NCI-H1105 (cell line): ENCODE measurements at places on chromosomes 1 and 21.
A peak's percentile ranks its signal among the peaks of the same experiment; 100 is the strongest.

GRCh38 chr21:36727866-36728265, 29.0 kb downstream of the SIM2 start:
- no peak for DNase-seq

GRCh38 chr1:6475381-6476133, 9.6 kb upstream of the TNFRSF25 start:
- DNase-seq = peak; percentile 43

DNA sequence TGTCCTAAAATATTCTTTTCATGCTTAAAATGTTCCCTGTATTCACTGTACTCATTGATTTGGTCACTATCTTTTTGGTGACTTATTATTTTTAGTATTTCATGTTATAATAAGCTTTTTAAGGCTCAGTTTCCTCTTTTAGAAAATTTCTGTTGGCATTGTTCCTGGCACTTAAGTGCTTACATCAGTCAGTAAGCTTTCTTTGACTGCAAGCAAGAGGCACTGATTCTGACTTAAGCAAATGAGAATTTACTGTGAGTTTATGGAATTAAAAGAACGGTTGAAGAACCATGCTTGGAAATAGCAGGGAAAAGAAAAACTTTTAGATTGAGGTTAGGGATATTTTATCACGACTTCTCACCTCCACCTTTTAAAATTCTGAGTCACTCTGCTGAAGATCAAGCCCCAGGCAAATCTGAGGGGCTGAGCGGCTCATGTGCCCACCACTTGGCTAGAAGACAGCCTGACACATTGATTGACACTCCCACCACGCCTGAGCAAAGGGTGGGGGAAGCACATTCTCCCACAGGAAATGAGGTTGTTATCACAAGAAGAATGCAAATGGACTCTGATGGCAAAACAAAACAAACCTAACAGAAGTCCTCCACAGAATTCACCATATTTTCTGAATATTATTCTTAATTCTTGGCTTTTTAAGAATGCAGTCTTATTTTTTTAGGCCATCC, 102.8 kb downstream of the KCTD3 start:
- no peak for DNase-seq

GRCh38 chr1:175419684-175420517, 227.3 kb upstream of the KIAA0040 start:
- no peak for DNase-seq

DNA sequence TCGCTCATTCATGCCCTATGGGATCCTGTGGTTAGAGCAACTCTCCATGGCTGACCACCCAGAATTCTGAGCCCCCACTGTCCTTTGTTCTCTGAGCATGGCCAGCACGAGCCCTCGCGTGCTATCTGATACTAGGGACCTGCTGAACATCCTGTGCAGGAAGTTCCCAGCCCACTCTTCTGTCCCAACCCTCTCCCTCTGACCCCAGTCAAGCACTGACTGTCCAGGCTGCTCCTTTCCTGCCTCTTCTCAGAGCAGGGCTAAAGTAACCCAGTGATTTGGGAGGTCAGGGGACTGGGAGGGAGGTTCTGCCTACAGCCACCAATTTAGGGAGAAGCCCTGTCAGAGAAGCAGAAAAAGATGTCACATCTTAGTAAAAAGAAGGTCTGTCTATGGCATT, 21.2 kb downstream of the CYP4B1 start:
- no peak for DNase-seq

DNA sequence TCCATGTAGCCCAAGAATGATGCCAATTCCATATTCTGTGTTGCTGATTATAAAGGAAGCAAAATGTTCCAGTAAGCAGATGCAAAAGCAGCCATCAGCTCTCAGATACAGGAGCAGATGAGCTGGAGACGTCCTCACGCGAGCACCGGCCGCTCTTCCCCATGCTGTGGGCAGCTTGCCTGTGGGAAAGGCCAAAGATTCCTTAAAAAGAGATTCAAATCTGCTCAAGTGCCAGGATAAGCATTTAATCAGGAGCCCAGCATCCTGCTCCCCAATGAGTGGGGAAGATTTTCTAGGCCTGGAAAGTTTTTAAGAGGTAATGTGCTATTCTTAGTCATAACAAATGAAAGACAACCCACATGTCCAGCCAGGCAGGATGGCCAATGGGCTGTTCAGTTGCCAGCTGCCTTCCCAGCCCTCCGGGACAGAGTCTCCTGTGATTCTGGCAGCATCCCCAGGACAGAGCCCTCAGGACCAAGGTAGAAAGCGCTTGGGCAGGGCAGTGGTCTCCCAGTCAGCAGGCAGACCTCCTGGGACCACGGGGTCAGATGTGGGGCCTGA, 108.2 kb upstream of the TMPRSS2 start:
- DNase-seq = no peak

GRCh38 chr1:172514108-172514507, 18.8 kb upstream of the SUCO start:
- no peak for DNase-seq

- no peak for DNase-seq
Measured at GRCh38 chr1:208219098-208219658, 25.0 kb downstream of the PLXNA2 start.

GRCh38 chr1:57404884-57405283, 19.0 kb downstream of the DAB1 start:
- DNase-seq = no peak

DNA sequence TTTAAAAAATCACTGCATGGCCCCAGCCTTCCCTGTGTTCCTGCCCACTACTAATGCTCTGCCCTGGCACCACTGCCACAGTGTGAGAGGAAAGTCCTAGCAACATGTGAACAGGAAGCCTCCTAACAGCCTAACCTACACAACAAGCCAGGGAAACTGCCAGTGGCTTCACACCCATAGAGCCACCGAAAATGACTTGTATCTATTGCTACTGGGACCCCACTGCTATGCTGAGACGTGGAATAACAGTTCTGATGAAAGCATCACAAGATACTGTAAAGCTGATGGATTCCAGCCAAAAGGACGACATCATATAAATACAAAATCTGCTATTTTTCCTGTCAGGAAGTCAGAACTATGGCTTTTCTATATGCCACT, 74.9 kb downstream of the JAK1 start:
- no peak for DNase-seq

DNA sequence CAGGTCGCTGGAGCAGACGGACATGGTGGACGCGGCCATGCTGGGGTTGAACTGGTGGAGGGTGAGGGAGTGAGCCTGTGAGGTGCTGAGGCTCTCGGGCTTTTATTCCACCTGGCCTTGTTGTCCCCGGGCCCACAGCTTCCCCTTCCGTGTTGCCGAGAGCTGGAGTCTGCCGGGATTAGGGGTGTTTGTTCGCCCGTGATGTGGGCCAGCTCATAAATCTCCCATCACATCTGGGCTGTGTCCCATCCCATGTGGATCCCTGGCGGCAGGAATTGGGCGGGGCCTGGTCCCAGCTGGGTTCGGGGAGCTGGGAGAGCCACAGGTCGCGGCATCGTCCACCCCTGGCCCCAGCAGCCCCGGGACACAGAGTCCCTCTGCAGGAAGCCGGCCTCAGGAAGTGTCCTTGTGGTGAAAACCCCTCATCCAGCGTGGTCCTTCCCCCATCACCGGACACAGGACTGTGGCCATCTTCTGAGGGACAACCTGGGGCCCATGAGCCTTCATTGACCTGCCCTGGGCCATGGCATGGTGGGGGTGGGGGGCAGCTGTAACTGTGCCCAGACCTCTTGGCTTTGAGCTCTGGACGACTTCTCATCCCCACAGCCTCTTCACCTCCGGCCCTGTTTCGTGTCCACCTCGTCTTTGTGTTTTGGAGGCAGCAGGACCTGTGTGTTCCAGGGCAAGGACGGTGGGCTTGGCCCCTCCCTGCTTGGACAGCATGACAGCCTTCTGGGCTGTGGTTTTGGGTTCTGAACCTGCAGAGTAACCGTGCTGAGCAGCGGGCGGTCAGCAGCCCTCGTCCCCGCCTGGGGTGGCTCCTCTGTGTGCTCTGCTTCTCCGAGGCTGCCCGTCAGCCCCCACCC, at the start of gene KRTAP10-6:
TSS of gene KRTAP10-6 (minus strand) at position 60 of the 866 bp plus-strand sequence. CDS start at position 39, 21 bp downstream.
- no peak for DNase-seq

DNA sequence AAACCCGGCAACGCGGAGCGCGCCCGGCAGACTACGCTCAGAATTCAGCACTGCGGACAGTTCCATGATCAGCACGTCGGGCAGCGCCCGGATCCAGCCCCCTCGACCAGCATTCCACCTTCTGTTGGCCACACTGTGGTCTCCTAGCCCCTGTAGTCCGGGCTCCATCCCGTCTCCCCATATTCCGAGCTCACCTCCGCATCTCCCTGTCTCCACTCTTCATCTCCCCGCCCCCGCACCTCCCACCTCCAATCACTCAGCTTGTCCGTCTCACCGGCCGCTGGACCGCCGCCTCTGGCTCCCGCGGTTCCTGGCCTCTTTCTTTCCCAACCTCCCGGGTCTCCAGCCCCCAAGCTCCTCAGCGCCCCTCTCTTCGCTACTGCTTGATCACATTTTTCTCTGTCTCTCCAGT, 500 bp downstream of the EPHA10 start:
- DNase-seq = no peak

- DNase-seq = no peak
Measured at GRCh38 chr21:37877171-37877570, 39.1 kb downstream of the KCNJ6 start.
